ENCODE measurements at places on chromosomes 2 and 18. TPM values are rescaled to one million over a fixed set of nuclear protein-coding genes. Genes with fewer than 3 reads are reported as not detected.

Gene FAP
- not detected for total RNA-seq

Gene SERPINB3
- total RNA-seq, result not detected

Gene LRP1B
- 1.7 TPM for total RNA-seq

Gene AGPS
- 107 TPM for total RNA-seq

Gene ABCB11
- not detected for total RNA-seq

Gene ASB3
- 27.7 TPM for total RNA-seq

Gene CROCC2
- not detected for total RNA-seq

Gene EIF2AK2
- 61.2 TPM for total RNA-seq

Gene RNASEH1
- total RNA-seq, result 31.0 TPM

Gene CNTNAP5
- total RNA-seq, result not detected

Gene ASB18
- total RNA-seq, result not detected

Gene NXPH2
- not detected for total RNA-seq

Gene UGT1A1
- 64.8 TPM for total RNA-seq

Gene ITGA6
- 213 TPM for total RNA-seq

Gene CDH7
- total RNA-seq, result not detected

Gene HADHA
- 99.9 TPM for total RNA-seq

Gene STAT4
- 0.23 TPM for total RNA-seq

Gene NEB
- total RNA-seq, result not detected

Gene TMEFF2
- not detected for total RNA-seq

Gene FBXO41
- 16.4 TPM for total RNA-seq

Gene INPP5D
- total RNA-seq, result 0.74 TPM

Gene WNT10A
- 1.2 TPM for total RNA-seq

Gene HOXD1
- total RNA-seq, result not detected

Gene KCNJ3
- not detected for total RNA-seq

Gene TMEM169
- 0.58 TPM for total RNA-seq

Gene SERPINE2
- 155 TPM for total RNA-seq

Gene RUFY4
- total RNA-seq, result not detected

Gene KCNS3
- total RNA-seq, result 28.8 TPM

Gene RNF144A
- total RNA-seq, result 0.94 TPM

All from PC-9 (cell line).